Fibroblast of lung (primary cell): ENCODE measurements at places on chromosomes 5 and 9.

GRCh38 chr9:71303351-71303750 is 181.9 kb upstream of the TRPM3 start:
- DNase-seq = no peak

DNA sequence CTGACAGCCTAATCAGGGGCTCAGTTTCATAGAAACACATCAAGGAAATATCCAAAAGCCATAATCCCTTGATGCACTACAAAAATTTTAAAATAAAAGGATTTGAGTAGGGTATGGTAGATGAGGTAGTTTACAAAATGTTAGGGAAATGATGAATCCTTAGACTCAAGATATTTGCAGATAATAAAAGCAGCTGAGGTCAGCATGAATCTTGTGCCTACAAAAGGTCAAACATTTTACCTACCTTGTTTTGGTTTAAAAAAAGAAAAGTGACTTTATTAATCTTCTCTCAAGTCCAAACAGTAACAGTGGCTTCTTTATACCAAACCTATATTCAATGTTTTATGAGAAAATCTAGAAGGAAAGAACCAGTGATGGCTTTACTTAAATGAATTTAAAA is 135.5 kb downstream of the BNC2 start:
- DNase-seq = no peak

DNA sequence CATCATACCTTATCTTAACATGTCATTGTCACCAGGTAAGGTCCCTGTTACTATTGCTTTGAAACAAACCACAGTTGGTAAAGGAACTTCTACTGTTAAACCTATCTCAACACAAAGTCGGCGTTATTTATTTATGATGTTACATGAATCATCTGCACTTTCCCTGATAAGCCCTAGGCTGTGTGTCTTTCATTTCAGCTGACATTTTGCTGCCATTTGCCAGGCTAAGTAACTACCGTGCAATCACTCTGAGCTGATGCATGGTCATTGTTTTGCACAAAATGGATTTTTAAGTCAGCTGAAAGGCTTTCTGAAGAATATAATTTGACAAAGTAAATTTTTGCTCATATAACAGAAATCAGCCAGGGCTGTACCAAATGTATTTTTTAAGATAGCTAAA is 546.5 kb downstream of the ZNF608 start:
- no peak for DNase-seq

DNA sequence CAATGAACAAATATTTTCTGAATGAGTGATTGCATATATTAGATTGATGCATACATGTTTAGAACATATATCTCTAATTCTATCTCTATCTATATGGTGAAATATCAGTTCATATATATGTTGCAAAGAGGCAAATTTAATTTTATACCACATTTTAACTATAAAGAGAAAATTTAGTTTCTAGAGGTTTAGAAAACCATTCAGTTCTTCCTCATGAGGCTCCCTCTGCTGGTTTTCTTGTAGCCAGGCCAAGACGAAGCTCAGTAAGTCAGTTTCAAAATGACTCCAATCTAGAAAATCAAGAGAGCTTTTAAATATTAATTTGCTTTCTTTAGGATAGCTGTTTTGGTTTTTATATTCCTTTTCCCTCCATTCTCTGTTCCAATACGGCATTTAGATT is 312.1 kb downstream of the TMEM232 start:
- peak; percentile 31 for DNase-seq

GRCh38 chr5:132496631-132497487 is 6.3 kb upstream of the IRF1 start:
- peak; percentile 87 for DNase-seq
